ENCODE measurements at places on chromosomes 12 and 14.

DNA sequence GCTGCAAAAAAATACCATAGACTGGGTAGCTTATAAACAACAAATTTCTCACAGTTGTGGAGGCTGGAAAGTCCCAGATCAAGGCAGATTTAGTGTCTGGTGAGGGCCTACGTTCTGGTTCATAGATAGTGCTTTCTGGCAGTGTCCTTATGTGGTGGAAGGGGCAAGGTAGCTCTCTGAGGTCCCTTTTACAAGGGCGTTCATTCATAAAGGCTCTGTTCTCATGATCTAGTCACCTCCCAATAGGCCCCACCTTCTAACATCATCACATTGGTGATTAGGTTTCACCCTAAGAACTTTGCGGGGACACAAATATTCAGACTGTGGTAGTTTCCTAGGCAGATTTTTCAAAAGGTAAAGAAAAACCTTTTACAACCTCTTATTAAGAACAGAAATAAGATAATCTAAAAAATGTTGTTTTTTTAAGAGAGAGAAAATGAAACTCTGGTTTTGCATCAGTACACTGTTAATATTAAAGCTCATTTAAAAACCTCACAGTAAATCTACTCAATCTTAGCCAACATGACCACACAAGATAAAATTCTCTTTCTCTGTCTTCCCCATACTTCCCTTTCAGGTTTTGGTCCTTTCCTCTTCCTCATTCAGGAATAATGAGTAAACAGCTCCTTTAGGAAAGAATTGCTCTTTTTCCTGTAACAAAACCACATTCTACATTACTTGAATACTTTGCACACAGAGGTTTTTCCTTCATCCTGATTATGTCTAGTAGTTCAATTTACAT lies 117.5 kb downstream of the UNC79 start:
- no peak for DNase-seq

GRCh38 chr12:91142221-91142631 lies 30.9 kb upstream of the LUM start:
- no peak for DNase-seq

- no peak for DNase-seq
These were observed 59.8 kb upstream of the KRR1 start for GRCh38 chr12:75571204-75571603.

DNA sequence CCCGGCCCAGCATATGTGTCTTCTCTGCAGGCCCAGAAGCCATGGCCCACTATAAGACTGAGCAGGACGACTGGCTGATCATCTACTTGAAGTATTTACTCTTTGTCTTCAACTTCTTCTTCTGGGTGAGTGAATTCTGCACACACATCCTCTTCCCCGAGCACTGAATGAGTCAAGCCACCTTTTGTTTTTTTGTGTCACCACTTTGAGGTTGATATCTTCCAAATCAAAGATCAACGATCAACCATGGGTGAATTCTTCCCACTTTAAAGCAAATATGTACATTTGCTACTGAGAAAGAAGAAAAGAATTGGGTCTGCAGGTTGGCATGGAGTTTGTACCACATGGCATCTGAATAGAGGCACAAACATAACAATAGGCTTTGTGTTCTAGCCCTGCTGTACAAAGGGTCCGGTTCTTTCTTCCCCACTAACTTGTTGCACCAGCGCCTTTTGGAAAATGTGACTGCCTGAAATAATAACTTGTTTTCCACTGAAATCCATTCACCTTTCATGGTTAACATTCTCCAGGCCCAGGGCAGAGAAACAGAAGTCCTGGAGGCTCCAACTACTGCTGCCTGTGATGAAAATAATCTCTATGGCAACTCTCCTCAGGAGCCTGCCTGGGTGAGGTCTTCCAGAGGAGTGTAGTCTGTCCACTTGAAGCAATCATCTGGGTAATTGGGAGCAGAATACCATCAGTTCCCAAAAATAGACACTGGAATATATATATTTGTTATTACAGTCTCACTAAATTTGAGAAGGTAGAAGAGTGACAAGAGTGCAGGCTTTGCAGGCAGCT lies 27.6 kb downstream of the TSPAN11 start:
- no peak for DNase-seq

DNA sequence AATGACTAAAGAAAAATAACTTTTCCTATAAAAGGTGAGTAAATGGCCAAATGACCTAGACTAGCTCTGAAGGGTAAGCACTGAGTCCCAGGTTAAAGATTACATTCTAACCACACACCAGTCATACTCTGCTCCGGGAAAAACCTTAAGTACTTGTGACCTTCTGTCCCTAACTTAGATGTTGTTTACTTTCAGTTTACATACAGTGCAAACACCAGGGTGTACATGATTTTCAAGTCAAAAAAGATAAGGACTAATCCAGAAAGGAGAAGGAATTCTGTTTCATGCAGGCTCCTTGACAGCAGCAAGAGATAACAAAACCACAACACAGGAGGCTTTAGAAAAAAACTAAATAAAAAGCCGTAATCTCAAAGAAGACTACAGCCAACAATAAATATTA lies 174.2 kb downstream of the PPM1H start:
- no peak for DNase-seq

DNA sequence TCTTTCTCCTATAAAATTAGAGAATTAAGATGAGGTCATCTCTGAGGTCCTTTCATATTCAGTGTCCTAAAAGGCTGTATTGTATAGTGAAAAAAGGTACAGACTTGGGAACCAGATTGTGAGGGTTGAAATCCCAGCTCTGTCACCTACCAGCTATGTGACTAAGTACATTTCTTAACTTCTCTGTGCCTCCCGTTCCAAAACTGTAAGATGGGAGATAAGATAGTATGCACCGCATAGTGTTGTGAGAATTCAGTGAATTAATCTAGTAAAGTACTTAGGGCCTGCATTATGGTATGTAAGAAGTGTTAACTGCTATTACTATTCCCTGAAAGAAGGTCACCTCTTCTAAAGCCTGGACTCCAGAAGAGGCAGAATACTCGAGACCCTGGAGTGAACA lies 60.6 kb downstream of the GNG2 start:
- DNase-seq, result no peak

GRCh38 chr14:74988131-74988530 lies 14.6 kb upstream of the EIF2B2 start:
- DNase-seq, result peak; percentile 97

DNA sequence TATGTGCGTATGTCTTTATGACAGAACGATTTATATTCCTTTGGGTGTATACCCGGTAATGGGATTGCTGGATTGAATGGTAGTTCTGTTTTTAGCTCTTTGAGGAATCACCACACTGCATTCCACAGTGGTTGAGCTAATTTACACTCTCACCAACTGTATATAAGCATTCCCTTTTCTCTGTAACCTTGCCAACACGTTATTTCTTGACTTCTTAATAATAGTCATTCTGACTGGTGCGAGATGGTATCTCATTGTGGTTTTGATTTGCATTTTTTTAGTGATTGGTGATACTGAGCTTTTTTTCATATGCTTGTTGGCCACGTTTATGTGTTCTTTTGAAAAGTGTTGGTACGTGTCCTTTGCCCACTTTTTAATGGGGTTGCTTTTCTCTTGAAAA lies 49.7 kb downstream of the FRS2 start:
- DNase-seq, result no peak

GRCh38 chr14:55440385-55440784 lies at the start of gene TBPL2:
TSS of gene TBPL2 (minus strand) at chr14:55440616. CDS start at chr14:55440449, 167 bp downstream.
- no peak for DNase-seq

- no peak for DNase-seq
These were observed 23.4 kb upstream of the ATXN7L3B start for GRCh38 chr12:74514098-74514872.

DNA sequence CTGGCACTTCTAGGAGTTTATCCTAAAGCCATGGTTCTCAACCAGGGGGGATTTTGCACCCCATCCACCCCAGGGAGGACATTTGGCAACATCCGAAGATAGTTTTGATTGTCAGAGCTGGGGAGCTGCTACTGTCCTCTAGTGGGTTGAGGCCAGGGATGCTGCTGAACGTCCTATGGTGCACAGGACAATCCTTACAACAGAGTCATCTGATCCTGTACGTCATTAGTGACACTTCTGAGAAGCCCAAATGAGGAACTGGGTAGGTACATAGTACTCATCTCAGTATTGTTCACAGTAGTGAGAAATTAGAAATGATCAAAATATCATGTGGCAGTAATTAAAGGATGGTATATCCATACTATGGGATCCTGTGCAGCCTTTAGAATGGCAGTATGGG lies 185.1 kb downstream of the CHST11 start:
- no peak for DNase-seq

GRCh38 chr12:131783915-131784541 lies 44.2 kb upstream of the MMP17 start:
- DNase-seq, result no peak

DNA sequence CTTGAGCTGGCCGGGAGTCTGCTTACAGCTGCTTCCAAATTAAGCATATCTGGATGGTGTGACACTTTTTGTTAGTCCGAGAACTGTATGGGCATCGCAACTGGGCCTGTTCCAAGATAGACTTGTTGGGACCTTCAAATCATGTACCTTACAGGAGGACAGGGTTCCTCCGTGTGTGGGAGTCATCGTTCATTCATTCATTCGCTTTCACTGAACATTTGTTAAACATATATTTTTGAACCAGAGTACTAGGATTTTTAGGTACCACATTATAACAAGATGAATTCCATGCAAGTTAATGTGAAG lies 387 bp upstream of the IPO8 start:
- DNase-seq, result no peak

DNA sequence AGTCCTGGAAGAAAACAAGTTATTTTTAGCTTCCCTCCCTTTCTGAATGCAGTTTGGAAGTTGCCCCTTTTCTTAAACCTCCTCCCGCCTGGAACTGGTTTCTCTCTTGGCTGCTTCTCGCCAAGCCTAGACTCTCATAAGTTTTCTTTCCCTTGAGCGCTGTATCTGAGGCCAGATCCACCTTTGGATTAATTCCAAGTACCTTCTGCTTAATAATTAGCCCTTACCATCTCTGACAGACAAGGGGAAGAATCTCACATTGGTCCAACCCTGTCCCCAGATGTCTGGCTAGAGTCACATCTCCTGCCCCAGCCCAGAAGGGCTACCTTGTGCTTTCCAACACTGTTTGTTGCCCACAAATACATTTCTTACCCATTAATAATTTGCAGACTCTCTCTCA lies 161.8 kb upstream of the RGS6 start:
- no peak for DNase-seq
